Ecto neural progenitor cell (in vitro differentiated cells): ENCODE measurements at places on chromosomes 11 and 22.

- no peak for DNase-seq
These were observed 42.1 kb upstream of the ALX4 start for GRCh38 chr11:44351898-44352498.

DNA sequence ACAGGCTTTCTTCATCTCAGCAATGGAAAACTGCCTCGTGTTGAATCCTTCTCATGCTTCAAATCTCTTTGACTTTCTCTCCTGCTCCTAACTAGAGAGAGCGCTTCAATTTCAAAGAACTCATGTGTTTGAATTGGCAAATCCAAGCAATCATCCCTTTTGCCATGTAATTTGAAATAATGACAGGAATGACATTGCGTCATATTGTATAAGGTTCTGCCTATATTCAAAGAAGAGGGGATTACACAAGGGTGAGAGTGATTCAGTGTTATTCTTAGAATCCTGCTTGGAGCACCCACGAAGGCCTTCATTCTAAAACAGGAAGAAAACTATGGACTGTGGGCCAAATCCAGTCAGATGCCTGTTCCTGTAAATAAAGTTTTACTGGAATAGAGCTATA lies 720.6 kb downstream of the JRKL start:
- no peak for DNase-seq

DNA sequence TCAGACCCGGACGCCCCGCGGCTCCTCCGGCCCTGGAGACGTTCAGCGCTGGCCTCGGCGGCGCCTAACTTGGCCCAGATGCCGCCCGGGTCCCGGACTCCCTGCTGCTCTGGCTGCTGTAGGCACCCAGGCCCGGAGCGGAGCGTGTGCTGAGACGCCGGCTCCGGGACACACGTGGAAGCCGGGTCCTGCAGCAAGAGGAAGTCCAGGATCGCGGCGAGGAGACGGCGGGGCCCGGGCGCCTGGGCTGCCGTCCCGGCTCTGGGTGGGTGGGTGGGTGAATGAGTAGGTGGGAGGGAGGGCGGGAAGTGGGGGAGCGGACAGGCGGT lies 223 bp downstream of the WT1 start:
- peak; percentile 57 for DNase-seq

DNA sequence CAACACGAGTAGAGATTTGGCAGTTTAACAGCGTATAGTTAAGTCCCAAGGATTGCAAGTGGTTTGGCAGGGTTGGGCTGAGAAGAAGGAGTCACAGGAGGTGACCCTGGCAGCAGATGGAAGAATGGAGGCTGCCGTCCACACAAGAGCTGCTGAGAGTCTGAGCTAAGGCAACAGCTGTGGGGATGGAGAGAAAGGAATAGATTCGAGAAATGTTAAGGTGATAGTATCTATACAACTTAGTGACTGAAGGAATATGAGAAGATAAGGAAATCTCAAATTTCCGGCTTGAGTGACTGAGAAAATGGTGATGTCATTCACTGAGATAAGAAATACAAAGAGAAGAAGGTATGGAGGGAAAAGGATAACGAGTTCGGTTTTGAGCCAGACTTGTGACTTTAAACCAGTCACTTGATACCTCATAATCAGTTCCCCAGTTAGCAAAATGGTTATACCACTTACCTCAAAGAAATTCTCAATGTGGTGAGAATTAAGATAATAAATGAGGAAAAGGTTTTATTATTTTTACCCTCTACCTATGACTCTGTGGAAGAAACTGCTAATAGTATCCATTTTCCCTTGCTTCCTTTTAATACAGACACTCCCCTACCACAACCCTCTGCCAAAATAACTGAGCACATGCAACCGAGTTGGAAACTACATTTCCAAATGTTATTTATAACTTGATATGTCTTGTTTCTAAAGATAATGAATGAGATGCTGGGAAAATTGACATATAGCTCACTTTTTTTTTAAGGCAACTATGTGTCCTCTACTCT lies 30.7 kb downstream of the FAM168A start:
- no peak for DNase-seq

- DNase-seq = no peak
These were observed 59.9 kb downstream of the MPPED1 start for GRCh38 chr22:43471606-43472135.

GRCh38 chr22:28051787-28052356 lies 132.8 kb upstream of the PITPNB start:
- peak; percentile 83 for DNase-seq

DNA sequence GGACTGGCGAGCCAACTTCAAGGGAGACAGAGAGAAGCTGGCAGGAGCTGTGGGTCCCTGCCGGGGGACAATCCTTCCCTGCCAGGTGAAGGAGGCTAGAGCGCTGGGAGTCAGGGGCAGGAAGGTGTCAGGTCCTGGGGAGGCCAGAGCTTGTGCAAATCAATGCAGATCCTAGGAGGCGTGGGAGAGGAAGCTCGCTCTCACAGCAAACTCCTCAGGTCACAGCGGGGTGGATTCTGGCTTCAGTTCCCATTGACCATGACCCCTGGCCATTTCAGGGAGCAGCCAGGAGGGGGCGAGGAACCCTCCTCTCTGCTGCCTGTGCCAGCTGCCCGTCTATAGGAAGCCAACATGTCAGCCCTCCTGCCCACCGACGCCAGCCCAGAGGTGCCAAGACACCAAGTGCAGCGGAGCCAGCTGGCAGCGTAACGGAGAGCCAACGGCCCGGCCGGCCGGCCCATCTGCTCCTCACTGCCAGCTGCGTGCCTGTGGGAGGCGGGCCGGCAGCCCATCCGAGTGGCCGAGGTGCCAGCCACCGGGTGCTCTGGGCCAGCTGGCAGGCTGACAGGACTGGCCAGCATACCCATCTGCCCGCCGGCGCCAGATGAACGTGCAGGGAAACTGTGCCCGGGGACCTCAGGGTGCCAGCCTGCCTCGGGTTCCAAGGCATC lies 374.8 kb downstream of the MIAT start:
- no peak for DNase-seq

DNA sequence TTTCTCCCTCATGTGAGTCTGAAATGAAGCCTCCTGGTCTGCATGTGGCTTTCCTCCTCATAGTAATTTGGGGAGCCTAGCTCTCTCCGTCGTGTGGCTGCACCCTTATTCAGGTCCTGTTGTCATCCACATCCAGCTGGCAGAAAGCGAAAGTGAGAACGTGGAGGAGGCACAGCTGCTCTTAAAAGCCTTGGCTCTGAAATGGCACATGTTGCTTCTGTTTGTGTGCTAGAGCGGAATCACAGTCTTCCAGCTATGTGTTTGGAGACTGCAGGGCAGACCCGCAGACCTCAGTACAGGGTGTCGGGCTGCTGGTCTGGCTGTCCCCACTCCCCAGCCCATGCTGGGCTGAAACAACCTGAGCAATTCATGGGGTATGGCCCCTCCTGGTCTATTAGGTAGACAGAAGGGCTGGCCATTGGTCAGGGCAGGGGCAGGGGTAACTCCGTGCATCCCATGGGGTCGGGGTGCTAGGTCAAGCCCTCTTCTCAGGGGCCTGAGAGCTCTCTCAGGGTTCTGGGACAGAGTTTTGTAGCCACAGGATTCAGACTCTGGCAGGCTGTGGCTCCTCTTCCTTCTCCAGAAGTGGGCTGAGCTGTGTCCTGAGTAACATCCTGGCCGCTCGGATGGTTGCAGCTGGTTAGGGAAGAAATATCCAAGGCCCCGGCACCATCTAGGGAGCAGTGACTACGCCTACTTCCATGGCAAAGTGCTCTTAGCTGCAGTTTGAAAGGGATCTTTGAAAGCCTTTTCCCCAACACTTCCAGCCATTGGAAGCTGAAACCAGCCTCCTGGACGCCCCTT lies 50.6 kb downstream of the C11orf96 start:
- DNase-seq = no peak

- DNase-seq = no peak
These were observed 53.5 kb downstream of the ENDOD1 start for GRCh38 chr11:95143106-95143681.

DNA sequence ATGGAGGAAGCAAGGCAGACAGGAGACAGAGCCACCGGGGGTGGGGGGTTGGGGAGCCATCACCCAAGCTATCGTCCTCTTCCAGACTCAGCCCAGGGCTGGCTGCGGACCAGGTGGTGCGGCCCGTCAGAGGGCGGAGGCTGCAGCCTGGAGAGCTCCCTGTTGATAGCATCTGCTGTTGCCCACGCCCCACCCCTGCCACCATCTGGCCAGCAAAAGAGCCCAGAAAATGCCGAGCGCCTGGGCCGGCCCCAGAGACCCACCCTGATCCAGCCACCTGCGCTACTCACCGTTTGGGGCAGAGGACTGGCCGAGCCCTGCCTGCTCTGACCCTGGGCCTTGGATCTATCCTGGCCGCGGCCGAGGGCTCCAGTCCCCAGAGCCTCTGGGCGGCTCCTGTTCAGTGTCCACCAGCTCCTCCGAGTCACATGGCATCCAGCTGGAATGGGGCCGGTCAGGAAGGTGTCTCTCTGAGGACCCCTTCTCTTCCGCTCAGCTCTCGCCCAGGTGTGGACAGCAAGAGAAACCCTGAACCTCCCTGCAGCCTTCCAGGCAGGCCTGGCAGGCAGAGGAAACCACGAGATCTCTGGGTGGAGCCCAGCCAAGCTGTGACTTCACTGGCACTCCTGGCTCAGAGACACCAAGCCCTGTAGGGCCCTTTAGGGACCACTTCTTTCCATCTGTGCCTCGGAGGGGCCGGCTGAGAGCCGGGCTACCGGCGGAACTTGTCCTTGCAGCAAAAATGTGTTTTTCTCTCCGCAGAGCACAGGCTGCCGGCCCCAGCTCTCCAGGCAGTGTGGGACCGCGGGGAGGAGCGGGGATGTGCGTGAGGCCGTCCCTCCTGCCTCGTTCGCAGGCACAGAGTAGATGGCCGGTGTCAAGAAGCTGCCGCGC lies at the start of gene MRGPRE:
MRGPRE (minus strand) TSS at position 567 of the 894 bp plus-strand sequence. CDS start 3,618 bp downstream, outside the sequence.
- no peak for DNase-seq

GRCh38 chr22:26573026-26573662 lies 16.8 kb downstream of the TPST2 start:
- no peak for DNase-seq
